ENCODE measurements at places on chromosomes 5 and 9. TPM values are rescaled to one million over a fixed set of nuclear protein-coding genes. Genes with fewer than 3 reads are reported as not detected.

- DNase-seq: peak; percentile 67
- H3K27ac ChIP-seq: no peak overlapping the region
- peaks cover 11% of the 10 kb centered on the region for H3K4me1 ChIP-seq
Observed at GRCh38 chr9:89919171-89919681, 314.4 kb downstream of the GADD45G start.

- H3K4me1 ChIP-seq: peaks cover 3% of the 10 kb centered on the region
- no peak for DNase-seq
- peaks cover 41% of the 10 kb centered on the region for H3K27me3 ChIP-seq
- no peak overlapping the region for H3K27ac ChIP-seq
- no peak overlapping the region for H3K4me3 ChIP-seq
- no peaks in the 10 kb centered on the region for H3K36me3 ChIP-seq
Observed at GRCh38 chr5:135833961-135834638, 363 bp upstream of the SLC25A48 start.

DNA sequence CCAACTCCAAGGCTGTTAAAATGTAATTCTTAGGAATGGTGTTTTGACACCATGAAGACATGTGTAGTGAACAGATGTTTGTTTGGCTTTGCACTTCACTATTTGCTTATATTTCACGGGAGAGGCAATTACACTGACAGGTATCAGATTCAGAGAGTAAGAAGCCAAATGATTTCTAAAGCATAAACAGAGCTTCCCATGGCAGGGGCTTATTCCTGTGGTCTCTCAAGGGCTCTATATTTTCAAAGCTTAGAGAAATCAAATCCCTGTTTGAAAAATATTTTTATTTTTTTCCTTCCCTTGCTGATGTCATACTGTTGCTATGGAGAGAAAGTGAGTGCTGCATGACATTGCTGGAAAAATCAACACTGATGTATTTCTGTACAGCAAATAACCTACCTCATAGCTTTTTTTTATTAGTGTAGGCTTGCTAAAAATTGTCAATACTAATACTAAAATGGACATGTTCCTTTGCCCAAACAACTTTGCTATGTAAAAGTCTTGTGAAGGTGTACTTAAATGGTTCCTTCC, 161.4 kb downstream of the GIN1 start:
- H3K36me3 ChIP-seq: peaks cover 3% of the 10 kb centered on the region
- H3K4me1 ChIP-seq: no peaks in the 10 kb centered on the region
- H3K4me3 ChIP-seq: no peak overlapping the region
- DNase-seq: no peak

- no peaks in the 10 kb centered on the region for H3K36me3 ChIP-seq
- H3K4me1 ChIP-seq: no peaks in the 10 kb centered on the region
- H3K27ac ChIP-seq: no peak overlapping the region
- no peak overlapping the region for H3K4me3 ChIP-seq
- no peak for DNase-seq
Observed at GRCh38 chr9:31536471-31536870, 848.0 kb upstream of the ACO1 start.

GRCh38 chr5:16082053-16082452, 97.5 kb downstream of the MARCHF11 start:
- no peaks in the 10 kb centered on the region for H3K4me1 ChIP-seq
- H3K4me3 ChIP-seq: no peak overlapping the region
- DNase-seq: no peak
- no peaks in the 10 kb centered on the region for H3K27me3 ChIP-seq
- no peak overlapping the region for H3K27ac ChIP-seq

DNA sequence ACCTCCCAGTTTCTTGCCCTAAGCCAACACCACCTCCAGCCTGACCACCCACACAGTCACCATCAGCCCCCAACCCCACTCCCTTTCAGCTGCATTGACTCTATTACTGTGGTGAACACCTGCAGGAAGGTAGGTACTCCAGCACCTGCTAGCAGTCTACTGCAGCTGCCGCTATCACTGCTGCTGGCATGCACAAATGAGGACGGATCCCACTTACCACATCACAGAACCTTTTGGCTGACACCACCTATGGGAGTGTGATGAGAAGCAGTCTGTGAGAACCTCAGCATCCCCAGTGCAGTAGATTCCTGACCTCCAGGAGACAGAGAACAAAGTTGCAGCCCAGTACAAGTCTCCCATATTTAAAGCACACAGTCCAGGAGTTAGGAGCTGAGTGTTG, 71.9 kb downstream of the ANXA1 start:
- no peaks in the 10 kb centered on the region for H3K4me1 ChIP-seq
- DNase-seq: no peak
- H3K27ac ChIP-seq: no peak overlapping the region
- H3K27me3 ChIP-seq: peaks cover 9% of the 10 kb centered on the region
- H3K36me3 ChIP-seq: no peaks in the 10 kb centered on the region

GRCh38 chr9:127059030-127059429, 63.4 kb downstream of the ANGPTL2 start:
- H3K4me1 ChIP-seq: peaks cover 12% of the 10 kb centered on the region
- H3K27me3 ChIP-seq: no peaks in the 10 kb centered on the region
- H3K36me3 ChIP-seq: no peaks in the 10 kb centered on the region
- DNase-seq: no peak
- peak overlapping the region; percentile 31 for H3K27ac ChIP-seq
- no peak overlapping the region for H3K4me3 ChIP-seq

- no peak overlapping the region for H3K4me3 ChIP-seq
- no peaks in the 10 kb centered on the region for H3K4me1 ChIP-seq
- no peak for DNase-seq
- no peak overlapping the region for H3K27ac ChIP-seq
- no peaks in the 10 kb centered on the region for H3K27me3 ChIP-seq
Observed at GRCh38 chr9:114603248-114603647, 7.8 kb upstream of the TMEM268 start.

DNA sequence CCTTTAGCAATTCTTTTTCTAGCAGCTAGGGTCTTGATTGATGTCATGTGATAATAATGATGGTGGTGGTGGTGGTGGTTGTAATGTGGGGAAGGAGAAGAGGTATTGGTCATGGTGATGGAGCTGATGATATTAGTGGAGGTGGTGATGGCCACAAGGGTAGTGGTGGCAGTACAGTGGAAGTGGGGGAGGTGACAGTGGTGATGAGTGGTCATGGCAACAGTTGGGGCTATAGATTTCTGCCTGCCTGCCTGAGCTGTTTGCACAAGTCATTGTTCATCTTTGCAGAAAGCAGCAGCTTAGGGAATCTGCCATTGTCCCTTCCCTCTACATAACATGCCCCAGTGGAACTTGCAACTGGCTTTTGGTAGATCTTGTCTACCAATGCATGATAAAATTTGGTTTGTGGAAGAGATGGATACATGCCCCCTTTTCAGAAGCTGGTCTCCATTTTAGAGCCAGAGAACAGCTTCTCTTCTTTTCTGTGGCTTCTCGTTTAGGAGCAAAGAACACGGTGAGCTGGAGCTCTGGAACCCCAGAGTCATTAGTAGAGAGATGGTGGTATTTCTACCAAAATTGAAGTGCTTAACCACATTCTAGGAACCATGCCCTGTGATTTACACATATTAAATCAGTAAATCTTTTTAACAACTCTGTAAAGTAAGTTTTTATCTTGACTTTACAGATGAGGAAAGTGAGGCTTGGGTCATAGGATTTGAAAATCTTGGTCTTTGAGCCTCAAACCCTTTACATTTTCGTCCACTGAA, 100.3 kb downstream of the AOPEP start:
- no peaks in the 10 kb centered on the region for H3K27me3 ChIP-seq
- H3K36me3 ChIP-seq: peaks cover 16% of the 10 kb centered on the region
- no peak overlapping the region for H3K4me3 ChIP-seq
- H3K27ac ChIP-seq: no peak overlapping the region
- no peak for DNase-seq

- H3K36me3 ChIP-seq: no peaks in the 10 kb centered on the region
- H3K4me1 ChIP-seq: no peaks in the 10 kb centered on the region
- no peak overlapping the region for H3K4me3 ChIP-seq
- H3K27ac ChIP-seq: no peak overlapping the region
- no peaks in the 10 kb centered on the region for H3K27me3 ChIP-seq
Observed at GRCh38 chr5:122376250-122376649, 64.2 kb downstream of the SNCAIP start.

DNA sequence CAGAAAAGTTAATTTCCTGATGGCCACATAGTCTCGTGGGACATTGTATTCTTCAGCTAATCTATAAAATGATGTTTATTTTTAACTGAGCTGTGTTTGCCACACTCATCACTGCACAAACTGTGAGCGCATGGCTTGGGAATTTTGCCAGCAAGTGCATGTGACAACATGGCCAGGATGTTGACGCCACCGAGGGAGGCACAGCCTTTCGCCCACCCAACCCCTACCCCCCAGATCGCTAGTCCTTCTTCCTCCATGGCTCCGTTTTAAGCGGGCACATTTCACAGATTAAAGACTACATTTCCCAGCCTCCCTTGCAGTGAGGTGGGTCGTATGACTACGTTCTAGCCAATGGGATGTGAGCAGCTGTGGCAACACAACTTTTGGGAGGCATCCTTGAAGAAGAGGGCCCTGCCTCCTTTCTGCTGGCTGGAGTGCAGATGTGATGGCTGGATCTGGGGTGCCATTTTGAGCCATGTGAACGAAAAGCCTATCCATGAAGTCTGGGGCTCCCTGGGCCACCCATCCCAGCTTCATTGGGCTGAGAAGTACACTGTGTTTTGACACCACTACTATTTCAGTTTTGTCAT, 7.9 kb downstream of the NRARP start:
- H3K27me3 ChIP-seq: peaks cover 30% of the 10 kb centered on the region
- peaks cover 14% of the 10 kb centered on the region for H3K4me1 ChIP-seq
- H3K36me3 ChIP-seq: no peaks in the 10 kb centered on the region
- H3K4me3 ChIP-seq: no peak overlapping the region

GRCh38 chr5:118791926-118792734, 196.2 kb downstream of the DTWD2 start:
- H3K36me3 ChIP-seq: no peaks in the 10 kb centered on the region
- no peak overlapping the region for H3K27ac ChIP-seq
- no peak overlapping the region for H3K4me3 ChIP-seq
- H3K27me3 ChIP-seq: no peaks in the 10 kb centered on the region
- peak; percentile 33 for DNase-seq

DNA sequence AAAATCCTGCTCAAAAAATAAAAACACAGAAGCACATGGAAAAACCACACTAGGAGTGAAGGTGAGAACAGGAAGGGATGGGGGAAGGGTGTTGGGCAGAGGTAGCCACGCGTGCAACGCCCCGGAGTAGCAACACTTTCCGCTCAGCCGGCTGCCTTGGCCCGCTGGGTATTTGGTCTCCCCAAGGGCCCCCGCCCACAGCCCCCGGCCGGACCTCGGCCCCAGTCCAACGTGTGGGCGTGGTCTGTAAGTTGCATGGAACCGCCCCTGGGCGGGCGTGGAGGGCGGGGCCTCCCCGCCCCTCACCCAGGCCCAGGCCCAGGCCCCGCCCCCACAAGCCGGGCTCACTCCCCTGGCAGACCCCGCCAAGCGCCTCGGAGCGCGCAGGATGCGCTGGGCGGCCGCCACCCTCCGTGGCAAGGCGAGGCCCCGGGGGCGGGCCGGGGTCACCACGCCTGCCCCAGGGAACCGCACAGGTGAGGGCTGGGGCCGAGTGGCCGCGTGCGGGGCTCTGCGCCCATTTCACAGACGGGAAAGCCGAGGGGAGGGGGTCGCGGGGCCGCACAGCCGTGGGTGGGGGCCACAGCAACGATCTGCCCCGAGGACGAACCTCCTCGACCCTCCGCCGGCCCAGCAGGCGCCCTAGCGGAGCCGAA, at the start of gene SUSD3:
TSS of gene SUSD3 (plus strand) at position 347 of the 656 bp plus-strand sequence. CDS start at position 389, 42 bp downstream.
- peaks cover 69% of the 10 kb centered on the region for H3K4me1 ChIP-seq
- H3K4me3 ChIP-seq: peak within 1 kb of the TSS; percentile 90
- H3K36me3 ChIP-seq: peaks cover 17% of the 10 kb centered on the region

- H3K4me3 ChIP-seq: no peak overlapping the region
- H3K36me3 ChIP-seq: peaks cover 90% of the 10 kb centered on the region
- H3K27ac ChIP-seq: peak overlapping the region; percentile 66
- no peak for DNase-seq
- peaks cover 77% of the 10 kb centered on the region for H3K4me1 ChIP-seq
Observed at GRCh38 chr5:135379046-135379654, 19.9 kb downstream of the MACROH2A1 start.

Gene ZDHHC11
- 11.9 TPM for total RNA-seq

Gene ASPN
- total RNA-seq: not detected

Gene HINT1
- total RNA-seq: 232 TPM

Gene FIBCD1
- total RNA-seq: not detected

Gene C9orf43
- 0.60 TPM for total RNA-seq

Gene ATP6V0E1
- 129 TPM for total RNA-seq

Gene ADAMTS2
- total RNA-seq: not detected

Gene MAP1B
- total RNA-seq: 0.03 TPM

Gene PCDHB12
- total RNA-seq: not detected

Gene CCDC69
- total RNA-seq: 92.7 TPM

Gene LCP2
- 386 TPM for total RNA-seq

Data from activated CD8-positive, alpha-beta T cell treated with anti-CD3 and anti-CD28 coated beads, Interleukin-2, amount 10 ng/mL, durations not matched to agents 7 days and 5 days (primary cell).